ENCODE measurements at places on chromosomes 12 and 14.
A peak's percentile ranks its signal among the peaks of the same experiment; 100 is the strongest.

- no peak for DNase-seq
Observed at GRCh38 chr12:109244073-109244472, 65.0 kb downstream of the FOXN4 start.

- no peak for DNase-seq
Observed at GRCh38 chr12:41959271-41959670, 185.4 kb downstream of the GXYLT1 start.

DNA sequence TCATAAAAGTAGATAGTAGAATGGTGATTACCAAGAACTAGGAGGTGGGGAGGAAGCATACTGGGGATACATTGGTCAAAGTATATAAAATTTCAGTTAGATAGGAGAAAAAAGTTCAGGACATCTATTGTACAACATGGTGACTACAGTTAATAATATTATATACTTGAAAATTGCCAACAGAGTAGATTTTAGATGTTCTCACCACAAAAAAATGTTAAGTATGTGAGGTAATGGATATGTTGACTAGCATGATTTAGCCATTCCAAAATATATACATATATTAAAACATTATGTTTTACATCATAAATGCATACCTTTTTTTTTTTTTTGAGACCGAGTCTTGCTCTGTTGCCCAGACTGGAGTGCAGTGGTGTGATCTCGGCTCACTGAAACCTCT is 31.0 kb downstream of the TMEM116 start:
- DNase-seq, result no peak

- DNase-seq, result no peak
Observed at GRCh38 chr14:100274250-100274649, 32.0 kb downstream of the SLC25A29 start.

GRCh38 chr14:92484132-92484823 is 29.3 kb upstream of the RIN3 start:
- no peak for DNase-seq

GRCh38 chr12:25939606-25940005 is 18.9 kb upstream of the RASSF8 start:
- no peak for DNase-seq

GRCh38 chr12:100267603-100268281 is 765 bp downstream of the SCYL2 start:
- DNase-seq, result peak; percentile 25

GRCh38 chr12:58419196-58419760 is 477.9 kb downstream of the ATP23 start:
- no peak for DNase-seq

GRCh38 chr14:50551877-50552276 is 8.1 kb upstream of the ATL1 start:
- DNase-seq, result no peak

- no peak for DNase-seq
Observed at GRCh38 chr14:71214241-71214640, 307.0 kb downstream of the PCNX1 start.

DNA sequence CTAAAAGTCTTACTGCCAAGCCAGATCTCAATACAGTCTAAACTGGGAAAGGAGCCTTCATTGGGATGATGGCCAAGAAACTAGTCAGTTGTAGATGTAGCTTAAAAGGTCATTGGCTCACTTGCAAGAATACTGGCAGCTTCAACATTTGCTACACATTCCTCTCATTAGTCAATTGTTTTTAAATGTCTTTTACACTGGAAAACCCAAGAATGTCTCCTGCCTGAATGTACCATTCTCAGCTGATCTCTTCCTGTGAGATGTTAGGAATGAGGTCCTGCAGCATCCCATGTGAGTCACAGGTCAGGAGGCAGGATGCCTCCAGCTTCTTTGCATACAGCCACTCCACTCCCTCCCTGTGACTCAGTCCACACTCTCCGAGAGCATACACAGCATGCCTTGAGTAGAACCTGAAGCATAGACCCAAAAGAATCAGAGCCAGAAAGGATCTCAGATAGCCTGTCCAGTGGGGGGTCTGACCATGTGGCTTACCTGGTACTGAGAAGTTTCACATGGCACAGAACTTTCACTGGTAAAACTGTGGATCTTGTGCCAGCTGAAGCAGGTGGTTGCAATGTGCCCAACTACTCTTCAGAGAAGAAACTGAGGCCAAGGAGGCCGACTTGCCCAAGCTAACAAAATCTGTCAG is 56.0 kb upstream of the HECTD1 start:
- no peak for DNase-seq

GRCh38 chr14:99579120-99579836 is 24.7 kb downstream of the CCDC85C start:
- no peak for DNase-seq

DNA sequence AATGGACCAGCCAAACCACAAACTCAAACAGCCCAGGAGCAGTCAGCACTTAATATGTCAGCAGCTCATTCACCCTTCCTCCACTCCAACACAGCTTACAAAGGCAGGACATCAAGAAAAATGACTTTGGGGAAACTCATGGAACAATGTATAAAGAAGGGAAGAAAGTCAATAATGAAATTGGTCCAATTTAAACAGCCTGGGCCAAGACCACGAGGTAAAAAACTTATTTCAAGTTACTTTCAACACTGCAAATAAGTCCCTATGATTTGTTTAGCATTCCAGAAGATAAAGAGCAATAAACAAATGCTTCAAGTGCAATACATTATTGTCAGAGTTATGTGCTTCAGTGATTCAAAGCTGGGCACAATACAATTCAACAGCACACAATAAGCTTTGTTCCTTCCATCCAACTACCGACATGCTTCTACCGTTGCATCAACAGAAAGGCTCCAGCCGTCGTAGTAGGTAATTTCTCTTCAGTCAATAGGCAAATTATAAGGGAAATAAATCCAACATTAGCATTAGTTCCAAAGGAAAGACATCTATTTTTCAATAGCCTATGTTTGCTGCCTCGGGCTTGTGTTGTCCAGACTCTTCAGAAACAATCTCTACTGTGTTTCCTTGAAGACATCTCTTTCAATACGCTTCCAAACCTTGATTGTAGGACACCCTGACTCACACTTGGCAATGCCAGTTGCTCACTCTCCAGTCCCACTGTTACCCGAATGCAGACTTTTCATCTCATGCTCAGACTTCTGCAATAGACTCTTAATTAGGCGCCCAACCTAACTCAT is 225.7 kb downstream of the NUAK1 start:
- no peak for DNase-seq

DNA sequence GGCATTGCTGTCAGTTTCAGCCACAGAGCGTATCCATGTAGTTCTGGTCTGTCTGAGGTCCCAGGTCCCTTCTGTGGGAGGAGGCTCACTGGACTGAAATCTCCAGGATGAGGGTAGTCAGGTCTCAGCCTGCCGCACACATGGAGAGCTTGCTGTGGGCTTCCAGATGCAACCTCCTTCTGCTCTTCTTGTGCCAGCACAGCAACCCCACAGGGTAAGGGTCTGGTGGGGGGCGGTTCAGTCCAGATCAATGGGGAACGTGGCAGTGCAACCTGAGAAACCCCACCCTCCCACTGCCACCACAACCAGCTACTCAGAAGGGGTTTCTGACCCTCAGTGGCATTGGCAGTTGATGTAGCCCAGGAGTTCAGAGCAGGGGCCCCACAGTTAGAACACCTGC is 61.2 kb downstream of the BEGAIN start:
- no peak for DNase-seq

DNA sequence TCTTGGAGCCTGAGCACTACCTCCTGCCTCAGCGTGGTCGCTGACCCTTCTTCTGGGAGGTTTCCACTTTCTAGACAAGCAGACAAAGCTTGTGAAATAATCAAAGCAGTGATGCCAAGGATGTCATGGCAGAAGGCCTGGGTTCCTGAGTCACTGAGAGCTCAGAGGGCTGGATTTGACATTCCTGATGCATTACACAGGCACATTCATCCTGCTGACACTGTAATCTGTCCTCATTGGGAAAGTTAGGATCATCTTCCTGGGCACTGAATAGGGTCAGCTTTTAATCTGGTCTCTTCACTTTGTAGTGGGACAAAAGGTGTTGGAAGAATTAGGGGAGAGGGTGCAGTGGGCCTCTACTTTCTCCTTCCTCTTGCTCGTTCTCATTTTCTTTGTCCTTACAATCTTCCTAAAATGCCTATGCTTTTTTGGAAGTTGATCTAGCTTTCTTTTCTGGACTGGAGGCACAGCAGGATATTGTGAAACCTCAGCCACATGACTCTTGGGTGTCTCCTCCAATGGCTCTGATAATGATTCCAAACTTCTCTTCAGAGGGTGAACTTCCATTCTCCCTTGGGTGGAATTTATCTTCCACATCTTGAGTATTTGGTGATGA is 29.6 kb downstream of the EEA1 start:
- no peak for DNase-seq

DNA sequence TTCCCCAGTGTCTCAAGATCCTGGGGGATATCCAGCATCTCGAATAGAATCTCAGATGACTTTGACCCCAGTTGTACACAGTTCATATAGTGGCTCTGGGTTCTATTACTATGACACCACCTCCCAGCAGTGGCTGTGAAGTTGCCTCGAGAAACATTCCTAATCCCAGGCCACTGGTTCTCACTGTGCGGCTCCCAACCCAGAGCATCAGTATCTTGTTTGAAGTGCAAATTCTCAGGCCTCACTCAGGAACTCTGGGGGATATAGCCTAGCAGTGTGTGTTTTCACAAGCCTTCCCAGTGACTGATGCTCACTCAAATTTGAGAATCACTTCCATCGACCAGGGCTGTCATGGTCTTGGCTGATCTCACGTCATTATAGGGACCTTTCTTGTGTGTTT is 69.3 kb upstream of the IGF1 start:
- DNase-seq, result no peak

DNA sequence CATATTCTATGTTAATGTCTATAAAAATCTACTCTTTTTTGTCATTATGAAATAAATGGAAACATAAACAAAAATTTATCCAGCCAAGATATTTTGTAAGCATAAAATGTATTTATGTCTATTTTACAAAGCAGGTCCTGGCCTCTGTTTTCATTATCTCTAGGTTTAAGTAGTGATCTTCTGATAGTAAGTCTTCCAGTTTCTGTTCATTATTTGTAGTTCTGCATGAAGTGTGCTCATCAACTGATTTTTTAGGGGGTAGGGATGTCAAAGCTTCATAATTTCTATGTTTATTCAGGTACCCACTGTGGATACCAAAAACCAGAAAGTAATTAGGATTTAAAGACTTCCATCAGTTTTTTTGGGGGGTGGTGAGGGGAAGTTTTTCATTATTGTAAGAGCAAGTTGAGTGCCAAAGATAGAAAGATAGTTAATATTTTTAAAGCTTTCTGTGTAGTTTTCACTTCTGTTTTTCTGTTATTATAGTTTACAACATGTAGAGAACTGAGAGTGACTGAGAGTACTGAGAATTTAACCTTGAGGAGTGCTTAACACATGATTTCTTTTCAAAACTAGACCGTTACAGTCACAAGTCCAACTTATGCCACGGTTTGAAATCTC is 30.6 kb upstream of the LMO3 start:
- no peak for DNase-seq

GRCh38 chr14:35051796-35052195 is 5.7 kb downstream of the FAM177A1 start:
- no peak for DNase-seq

DNA sequence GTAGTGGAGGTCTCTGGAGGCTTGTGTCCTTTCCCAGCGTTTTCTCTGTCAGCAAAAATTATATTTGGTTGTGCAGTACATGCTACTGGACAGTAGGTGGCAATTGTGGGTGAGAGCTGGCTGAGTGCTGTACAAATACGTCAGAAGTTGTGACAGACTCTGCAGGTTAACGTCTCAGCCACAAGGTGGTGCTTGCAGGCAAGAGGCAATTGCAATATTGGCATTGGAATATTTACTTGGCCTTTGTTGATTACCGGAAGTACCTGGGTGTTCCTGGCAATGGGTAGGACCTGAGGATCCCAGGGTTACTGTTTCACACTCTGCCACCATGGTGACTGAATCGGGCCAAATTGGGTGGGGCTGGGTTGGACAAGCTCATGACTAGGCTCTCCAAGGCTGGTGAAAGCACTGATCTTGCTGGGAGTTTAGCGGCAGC is 333.9 kb upstream of the LMO3 start:
- peak; percentile 81 for DNase-seq

GRCh38 chr12:54431911-54432814 is 13.1 kb upstream of the ITGA5 start:
- DNase-seq, result peak; percentile 69

GRCh38 chr14:28294834-28295440 is 471.6 kb upstream of the FOXG1 start:
- no peak for DNase-seq

DNA sequence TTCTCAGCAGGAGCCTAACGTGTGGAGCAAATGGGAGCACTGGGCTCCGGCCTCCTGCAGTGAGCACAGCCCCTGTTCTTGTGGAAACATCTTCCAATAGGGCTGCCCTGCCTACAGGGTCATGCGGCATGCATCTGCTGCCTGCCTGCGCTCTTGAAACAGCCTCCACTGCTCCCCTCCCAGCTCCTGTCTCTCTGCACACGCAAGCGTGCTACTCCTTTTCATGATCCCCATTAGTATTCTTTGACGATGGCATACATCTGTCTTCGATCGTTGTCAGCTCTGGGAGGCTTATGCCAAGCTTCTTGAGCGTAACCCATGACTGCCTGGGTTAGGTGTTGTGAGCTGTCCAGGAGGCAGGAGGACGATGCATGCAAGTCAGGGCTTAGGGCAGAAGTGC is 23.1 kb downstream of the NTF3 start:
- no peak for DNase-seq

DNA sequence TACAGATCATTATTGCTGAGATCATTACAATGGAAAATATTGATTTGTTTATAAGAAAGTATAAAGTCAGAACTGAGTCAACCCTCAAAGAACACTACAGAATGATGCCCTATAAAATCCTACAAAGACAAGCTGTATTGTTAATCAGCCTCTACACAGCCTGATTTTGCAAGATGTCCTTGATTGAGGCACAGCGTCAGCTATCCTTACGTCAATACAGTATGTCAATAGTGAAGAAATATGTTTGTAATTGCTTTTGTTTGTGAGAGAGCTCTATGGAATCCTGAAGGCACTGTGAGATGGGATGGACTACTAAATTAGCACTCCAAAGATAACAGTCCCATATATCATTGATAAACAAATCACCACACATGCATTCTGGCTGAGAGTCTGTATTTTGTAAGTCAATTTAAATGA is 70.7 kb downstream of the RASSF9 start:
- DNase-seq, result no peak

GRCh38 chr14:61564618-61565091 is 130.7 kb upstream of the HIF1A start:
- no peak for DNase-seq

- no peak for DNase-seq
Observed at GRCh38 chr12:95605875-95606274, 54.6 kb upstream of the USP44 start.

GRCh38 chr14:89315493-89316470 is 101.3 kb downstream of the FOXN3 start:
- DNase-seq, result peak; percentile 70

GRCh38 chr12:103848143-103848542 is 7.1 kb upstream of the NT5DC3 start:
- no peak for DNase-seq
